ENCODE measurements at places on chromosomes 5 and 9.

DNA sequence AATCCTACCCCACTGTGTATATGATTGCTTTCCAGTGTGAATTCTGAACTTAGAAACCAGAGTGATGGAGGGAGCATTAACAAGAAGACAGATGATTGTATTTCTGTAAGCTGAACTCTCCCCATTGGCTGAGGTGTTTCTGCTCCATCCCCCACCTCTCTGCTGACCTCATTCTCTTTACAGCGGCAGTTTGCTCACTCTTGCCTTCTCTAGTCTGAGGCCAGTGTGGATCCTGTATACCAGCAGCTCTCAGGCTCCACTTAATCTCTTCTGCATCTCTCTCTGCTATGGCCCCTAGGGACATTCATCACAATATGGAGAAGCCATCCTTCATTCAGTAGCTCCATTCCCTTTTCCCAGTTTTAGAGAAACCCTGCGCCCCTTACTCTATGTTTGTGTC lies 358.8 kb downstream of the MAN2A1 start:
- DNase-seq = no peak

- DNase-seq = no peak
Observed at GRCh38 chr9:135739271-135740220, 37.6 kb downstream of the KCNT1 start.

DNA sequence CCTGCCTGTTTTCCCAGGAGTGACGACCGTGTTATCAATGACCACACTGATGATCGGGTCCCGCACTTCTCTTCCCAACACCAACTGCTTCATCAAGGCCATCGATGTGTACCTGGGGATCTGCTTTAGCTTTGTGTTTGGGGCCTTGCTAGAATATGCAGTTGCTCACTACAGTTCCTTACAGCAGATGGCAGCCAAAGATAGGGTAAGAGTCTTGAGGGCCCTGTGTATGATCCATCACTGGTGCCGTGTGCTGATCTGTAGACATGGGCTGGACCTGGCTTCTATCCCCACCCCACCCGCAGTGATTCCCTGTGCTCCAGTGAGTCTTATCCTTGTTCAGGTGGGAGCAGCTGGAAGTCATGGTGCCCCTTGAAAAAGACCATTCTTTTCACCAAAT lies 26.0 kb downstream of the GABRP start:
- DNase-seq = no peak

DNA sequence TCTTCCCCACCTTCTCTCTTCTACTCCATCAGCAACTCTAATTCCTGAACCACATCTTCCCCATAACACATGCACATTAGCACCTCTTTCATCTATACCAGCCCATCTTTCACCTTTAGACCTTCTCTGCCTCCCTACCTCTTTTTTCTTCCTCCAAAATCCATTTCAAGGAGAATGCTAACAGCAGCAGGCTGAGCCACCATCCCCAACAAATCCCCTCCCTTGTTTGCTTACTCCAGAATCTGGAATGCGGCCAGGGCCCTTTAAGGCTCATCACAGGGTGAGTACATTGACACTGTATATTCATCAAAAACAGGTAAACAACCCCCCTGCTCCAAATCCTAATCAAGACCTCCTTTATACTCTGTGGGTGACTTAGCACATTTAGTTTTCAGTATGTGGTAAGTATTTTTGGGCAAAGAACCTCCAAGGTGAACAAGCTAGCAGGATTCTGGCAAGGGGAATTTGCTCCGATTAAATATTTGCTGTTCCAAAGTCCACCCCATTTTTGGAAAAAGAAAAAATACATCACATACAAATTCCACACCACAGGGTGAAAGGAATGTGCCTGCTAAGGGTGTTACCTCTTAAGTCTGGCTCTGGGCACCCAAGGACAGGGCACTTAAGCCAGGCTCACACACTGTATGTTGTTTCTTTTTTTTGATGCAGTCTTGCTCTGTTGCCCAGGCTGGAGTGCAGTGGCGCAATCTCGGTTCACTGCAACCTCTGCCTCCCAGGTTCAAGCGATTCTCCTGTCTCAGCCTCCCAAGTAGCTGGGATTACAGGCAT lies 71.4 kb downstream of the SERINC5 start:
- no peak for DNase-seq

DNA sequence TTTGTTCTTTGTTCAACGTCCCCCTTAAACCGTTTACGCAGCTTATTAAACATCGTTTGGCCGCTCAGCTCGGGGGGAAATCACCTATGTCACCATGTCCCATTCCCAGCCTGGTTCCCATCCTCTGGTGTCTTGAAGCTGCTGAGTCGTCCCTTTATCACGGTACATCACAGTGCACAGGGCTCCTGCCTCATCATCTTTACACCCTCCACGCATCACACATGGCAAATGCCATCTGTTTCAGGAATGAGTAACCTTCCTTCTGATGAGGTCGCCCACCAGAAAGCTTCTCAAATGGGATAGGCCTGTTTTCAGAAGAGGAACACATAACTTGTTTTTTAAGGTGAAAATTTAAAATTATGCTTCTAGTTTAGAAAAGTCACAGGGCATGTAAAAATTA lies 7.9 kb upstream of the LHX6 start:
- DNase-seq = no peak

- no peak for DNase-seq
Observed at GRCh38 chr9:132986640-132987620, 8.4 kb downstream of the GFI1B start.

GRCh38 chr9:38061326-38061977 lies 7.6 kb downstream of the SHB start:
- no peak for DNase-seq

GRCh38 chr5:173781432-173781815 lies 106.7 kb upstream of the CPEB4 start:
- no peak for DNase-seq

DNA sequence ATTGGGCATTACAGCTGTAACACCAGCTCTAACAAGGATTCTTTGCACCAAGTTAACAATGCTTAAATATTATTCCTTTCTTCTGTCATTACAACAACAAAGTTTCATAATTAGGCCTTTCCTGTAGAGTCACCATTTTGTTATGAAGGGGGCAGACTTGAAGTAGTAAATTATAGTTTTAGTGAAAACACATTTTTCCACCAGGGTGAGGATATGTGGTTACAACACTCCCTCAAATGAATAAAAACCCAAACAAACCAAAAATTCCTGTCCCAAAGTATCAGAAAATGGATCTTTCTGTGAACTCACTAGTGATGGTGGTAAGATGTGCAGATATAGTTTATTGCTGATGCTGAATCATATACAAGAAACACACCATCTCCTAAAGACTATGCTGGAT lies 250.5 kb upstream of the TUT7 start:
- DNase-seq = no peak

DNA sequence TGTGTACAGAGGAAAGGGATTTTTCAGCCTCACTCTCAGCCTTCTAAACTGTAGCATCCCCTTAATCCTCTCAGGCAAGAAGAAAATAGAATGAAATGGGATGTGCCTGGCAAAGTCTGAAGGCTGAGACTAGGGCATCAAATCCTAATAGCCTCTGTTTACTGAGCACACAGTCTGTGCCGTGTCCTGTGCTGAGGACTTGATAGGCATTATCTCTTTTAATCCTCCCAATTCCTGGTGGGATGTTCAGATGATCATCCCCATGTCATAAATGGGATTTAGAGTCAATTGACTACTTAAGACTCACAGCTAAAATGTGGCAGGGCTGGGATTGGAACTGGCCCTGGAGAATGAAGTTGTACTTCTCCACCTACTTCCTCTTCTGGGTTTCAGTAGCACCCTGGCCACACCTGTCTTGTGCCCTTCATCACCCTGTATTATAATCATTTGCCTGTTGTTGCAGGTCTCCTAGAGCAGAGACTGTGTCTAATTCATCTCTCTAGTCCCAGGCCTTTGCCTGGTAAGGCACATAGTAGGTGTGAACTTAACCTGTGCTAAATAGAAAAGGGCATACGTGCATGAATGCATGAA lies 81.0 kb downstream of the WWC1 start:
- DNase-seq = no peak

DNA sequence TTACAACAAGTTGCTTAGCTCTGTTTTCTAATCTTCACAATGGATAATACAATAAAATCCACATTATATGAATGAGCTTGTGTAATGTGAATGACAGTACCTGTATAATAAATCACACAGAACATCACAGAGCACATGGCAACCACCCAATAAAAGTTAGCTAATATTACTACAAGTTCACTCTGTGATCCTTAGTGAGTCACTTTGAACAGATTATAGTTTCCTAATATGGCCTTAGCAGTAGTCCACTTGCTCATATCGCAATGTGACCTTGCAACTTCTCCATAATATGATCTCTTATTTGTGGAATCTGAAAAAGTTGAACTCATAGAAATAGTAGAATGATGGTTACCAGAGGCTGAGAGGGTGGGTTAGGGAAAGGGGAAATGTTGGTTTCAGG lies 361.3 kb downstream of the PTPRD start:
- DNase-seq = no peak

- no peak for DNase-seq
Observed at GRCh38 chr5:169862391-169862811, 117.9 kb downstream of the INSYN2B start.

DNA sequence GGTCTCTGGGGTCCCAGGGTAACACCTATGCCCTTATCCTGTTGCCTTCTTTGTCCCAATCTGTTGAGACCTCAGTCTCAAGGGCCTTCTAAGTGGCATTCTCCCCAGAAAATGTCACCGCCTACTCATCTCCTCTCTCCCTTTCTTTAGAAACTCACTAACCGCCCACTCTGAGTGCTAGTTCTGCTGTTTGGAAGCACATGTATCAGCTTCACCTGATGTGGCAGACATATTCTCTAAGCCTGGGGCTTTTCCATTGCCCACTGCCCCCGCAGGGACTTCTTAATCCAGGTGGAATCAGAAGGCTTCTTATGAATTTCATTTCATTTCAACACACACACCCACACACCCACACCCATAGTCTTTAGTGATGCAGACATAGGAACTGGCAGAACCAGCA lies 165.1 kb downstream of the ASTN2 start:
- DNase-seq = no peak

DNA sequence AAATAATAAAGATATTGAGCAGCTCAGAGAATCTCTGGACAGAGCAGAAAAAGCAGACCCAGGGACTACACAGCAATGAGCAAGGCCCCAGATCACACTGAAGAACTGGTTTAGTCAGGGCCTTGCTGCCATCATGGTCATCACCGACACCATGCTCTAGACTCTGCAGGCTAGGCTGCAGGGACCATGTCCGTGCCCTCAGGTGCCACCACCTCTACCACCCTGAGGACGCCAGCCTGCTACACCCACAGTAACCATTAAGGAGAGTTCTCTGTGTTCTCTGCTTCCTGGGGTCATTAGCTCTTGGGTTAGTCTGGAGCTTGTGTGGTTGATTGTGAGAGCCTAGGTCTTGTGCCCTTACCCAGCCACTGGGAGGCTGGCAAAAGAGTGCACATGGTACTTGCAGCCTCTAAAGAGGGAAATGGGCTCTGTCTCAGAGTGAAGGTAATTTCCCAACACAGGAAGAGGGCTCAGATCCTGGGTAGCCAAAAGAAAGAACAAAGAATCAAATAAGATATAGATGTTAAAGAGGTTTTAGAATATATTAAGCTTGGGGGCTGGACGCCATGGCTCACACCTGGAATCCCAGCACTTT lies 31.9 kb upstream of the JADE2 start:
- DNase-seq = no peak

DNA sequence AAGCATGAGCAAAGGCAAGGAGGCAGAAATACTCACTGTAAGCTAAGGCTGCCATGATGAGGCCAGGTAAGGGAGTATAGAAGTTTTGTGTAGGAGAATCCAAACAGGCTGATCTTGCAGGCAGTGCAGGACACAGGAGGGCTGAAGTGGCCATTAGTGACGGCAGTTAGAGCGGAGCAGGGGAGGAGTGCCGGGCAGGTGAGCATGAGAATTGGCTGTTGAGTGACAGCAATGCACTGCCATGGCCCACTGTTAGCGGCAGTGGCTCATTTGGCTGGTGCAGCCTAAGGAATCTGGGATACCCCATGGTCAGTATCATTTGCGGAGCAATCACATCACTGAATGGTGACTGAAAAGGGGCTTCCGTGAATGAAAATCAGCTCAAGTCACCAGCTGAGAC lies 22.8 kb downstream of the RGS3 start:
- DNase-seq = no peak

DNA sequence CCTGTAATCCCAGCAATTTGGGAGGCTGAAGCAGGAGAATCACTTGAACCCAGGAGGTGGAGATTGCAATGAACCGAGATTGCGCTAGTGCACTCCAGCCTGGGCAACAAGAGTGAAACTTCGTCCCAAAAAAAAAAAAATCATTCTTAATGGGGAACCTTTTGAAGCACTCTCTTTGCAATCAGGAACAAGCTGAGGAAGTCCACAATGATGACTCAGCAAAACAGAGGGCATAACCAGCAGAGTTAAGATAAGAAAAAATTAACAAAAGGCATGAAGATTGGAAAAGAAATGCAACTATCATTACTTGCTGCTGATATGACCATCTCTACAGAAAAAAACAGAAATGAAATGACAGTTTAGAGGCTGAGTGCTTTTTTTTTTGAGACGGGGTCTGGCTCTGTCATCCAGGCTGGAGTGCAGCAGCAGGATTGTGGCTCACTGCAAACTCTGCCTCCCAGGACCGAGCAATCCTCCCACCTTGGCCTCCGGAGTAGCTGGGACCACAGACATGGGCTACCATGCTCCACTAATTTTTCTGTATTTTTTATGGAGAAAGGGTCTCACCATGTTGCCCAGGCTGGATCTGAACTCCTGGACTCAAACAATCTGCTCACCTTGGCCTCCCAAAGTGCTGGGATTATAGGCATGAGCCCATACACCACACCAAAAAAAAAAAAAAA lies 88.0 kb downstream of the FNBP1 start:
- no peak for DNase-seq

GRCh38 chr9:128805661-128806060 lies 12.6 kb upstream of the ENDOG start:
- DNase-seq = no peak

GRCh38 chr5:116320486-116320885 lies 235.7 kb downstream of the COMMD10 start:
- no peak for DNase-seq

- no peak for DNase-seq
Observed at GRCh38 chr5:546376-546908, 22.2 kb upstream of the SLC9A3 start.

DNA sequence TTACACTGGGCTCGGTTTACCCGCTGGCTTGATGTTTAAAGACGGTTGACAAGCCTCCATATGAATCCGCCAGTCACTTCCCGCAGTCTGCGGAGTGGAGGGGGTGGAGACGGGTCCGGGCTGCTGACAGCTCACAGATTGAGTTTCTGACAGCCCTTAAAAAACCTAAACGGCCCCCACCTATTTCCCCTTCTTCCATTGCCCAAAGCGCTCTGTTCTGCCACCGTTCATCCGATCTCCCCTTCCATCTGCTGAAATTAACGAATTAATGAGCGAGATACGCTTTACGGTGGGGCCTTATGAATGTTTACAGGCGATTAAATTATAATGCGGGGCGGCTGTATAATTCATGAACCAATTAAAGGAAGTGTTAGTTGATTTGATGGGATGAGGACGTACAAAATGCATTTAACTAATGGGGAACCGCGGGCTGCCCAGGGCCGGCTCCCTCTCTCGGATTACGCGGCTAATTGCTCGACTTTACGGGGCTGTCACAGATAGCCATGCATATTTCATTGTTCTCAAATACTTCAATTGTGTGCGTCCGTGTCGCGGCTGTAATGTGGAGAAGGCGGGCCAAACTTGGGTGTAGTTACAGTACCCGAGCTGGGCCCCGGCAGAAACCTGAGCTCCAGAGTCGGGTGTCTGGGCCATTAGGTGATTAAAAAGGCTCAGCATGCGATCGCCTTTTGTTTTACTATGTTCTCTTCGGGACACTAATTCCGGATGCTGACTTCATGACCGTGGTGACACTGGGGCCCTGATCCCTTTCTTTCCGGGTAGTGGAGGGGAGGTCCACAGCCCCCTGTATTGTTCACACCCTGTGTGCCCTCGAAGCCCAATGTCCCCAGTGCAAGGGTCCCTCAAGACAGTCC lies 74.9 kb downstream of the GTF3C4 start:
- peak; percentile 5 for DNase-seq
